Left ventricle myocardium inferior (tissue), 1 donor: ENCODE measurements at places on chromosomes 12 and 14.

GRCh38 chr12:70049596-70050360, 193.5 kb upstream of the CNOT2 start:
- no peak for DNase-seq
- no peak overlapping the region for H3K4me3 ChIP-seq
- H3K4me1 ChIP-seq, result peaks cover 8% of the 10 kb centered on the region
- no peaks in the 10 kb centered on the region for H3K27me3 ChIP-seq

DNA sequence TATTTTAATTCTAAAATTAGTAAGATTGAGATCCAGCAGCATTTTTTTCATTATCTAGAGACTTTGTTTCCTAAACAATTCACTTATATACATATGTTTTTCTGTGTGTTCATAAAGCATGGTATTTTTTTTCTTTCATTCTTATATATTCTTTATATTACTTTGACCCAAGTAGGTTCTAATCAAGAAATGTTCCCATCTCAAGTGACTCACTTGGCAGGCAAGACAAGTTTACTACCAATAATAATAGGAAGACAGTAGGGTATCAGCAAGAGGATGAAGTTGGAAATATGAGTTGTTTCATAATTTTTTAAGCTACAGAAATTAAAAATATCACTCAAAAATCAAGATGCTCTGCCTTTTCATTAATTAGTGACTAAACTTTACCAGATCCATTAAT, 613.4 kb upstream of the ATP2B1 start:
- H3K36me3 ChIP-seq, result no peaks in the 10 kb centered on the region
- H3K4me3 ChIP-seq, result no peak overlapping the region
- no peak overlapping the region for H3K27ac ChIP-seq

DNA sequence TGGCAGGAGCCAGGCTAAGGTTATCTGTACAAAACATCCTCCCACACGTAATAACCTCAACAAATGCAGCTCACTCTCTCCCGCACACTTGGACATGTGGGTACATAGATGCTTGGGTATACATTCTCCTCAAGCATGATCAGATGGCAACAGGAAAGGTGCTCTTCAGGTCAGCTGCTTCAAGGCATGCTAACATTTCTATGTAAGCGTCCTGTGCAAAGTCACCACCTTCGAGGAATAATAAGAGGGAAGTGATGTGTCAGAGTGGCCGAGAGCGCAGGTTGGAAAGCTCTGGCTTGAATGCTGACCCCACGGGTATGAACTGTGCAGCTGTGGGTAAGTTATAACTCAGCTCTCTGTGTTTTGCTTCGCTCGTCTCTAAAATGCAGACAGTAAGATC, 24.2 kb upstream of the SLC6A12 start:
- H3K27me3 ChIP-seq, result peaks cover 5% of the 10 kb centered on the region
- H3K27ac ChIP-seq, result no peak overlapping the region
- DNase-seq, result no peak
- no peak overlapping the region for H3K4me3 ChIP-seq
- H3K4me1 ChIP-seq, result no peaks in the 10 kb centered on the region

GRCh38 chr12:56338308-56339157, at the start of gene IL23A:
IL23A (plus strand) TSS chr12:56338884; CDS start chr12:56339045, 161 bp downstream.
- H3K4me3 ChIP-seq, result no peak within 1 kb of the TSS
- no peak for DNase-seq
- H3K27me3 ChIP-seq, result no peaks in the 10 kb centered on the region

- H3K4me3 ChIP-seq, result no peak overlapping the region
- no peak overlapping the region for H3K27ac ChIP-seq
- no peaks in the 10 kb centered on the region for H3K27me3 ChIP-seq
- no peak for DNase-seq
These were observed 15.0 kb upstream of the LTBP2 start for GRCh38 chr14:74627076-74627475.

DNA sequence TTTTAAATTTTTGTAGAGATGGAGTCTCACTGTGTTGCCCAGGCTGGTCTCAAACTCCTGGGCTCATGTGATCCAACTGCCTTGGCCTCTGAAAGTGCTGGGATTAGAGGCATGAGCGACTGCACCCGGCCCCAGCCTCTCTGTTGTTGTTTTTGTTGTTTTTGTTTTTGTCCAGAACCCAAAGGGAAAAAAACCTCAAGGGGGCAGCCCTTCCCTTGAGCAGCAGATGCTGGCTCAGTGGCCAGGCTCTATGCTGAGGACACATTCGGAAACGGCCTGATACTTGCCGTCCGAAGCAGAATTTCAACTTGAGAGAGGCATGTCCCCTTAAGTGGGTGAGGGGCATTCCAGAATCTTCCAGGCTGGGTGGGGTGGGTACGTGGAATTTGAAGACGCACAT, 6.7 kb downstream of the MVK start:
- H3K36me3 ChIP-seq, result peaks cover 88% of the 10 kb centered on the region
- no peak overlapping the region for H3K4me3 ChIP-seq
- H3K4me1 ChIP-seq, result no peaks in the 10 kb centered on the region
- no peaks in the 10 kb centered on the region for H3K27me3 ChIP-seq
- no peak overlapping the region for H3K27ac ChIP-seq

GRCh38 chr14:21852061-21852664, 178.5 kb upstream of the OR4E1 start:
- H3K27me3 ChIP-seq, result peaks cover 30% of the 10 kb centered on the region
- no peaks in the 10 kb centered on the region for H3K36me3 ChIP-seq
- no peak overlapping the region for H3K27ac ChIP-seq
- H3K4me1 ChIP-seq, result no peaks in the 10 kb centered on the region

DNA sequence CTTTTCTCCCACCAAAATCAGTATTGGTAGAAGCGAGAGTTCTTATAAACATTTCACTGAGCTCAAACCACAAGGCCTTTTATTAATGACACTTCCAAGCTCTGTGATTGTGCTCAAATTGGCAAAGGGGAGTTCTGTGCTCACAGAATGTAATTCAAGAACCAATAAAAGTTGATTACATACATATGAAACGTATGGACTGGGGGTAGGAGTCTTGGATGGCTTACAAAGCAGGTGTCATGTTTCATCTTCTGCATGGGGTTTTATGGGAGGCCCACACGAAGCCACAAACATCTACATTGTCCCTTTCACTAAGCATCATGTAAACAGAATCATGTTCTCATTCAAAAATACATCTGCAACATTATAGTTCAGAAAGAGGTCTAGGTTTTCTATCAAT, 828.3 kb downstream of the VRK1 start:
- DNase-seq, result no peak
- H3K36me3 ChIP-seq, result no peaks in the 10 kb centered on the region
- peaks cover 5% of the 10 kb centered on the region for H3K27me3 ChIP-seq
- H3K27ac ChIP-seq, result no peak overlapping the region
- H3K4me1 ChIP-seq, result no peaks in the 10 kb centered on the region

GRCh38 chr14:24984846-24985589, 64.9 kb downstream of the STXBP6 start:
- H3K27ac ChIP-seq, result peak overlapping the region; percentile 39
- peaks cover 50% of the 10 kb centered on the region for H3K4me1 ChIP-seq
- H3K27me3 ChIP-seq, result no peaks in the 10 kb centered on the region
- H3K36me3 ChIP-seq, result peaks cover 14% of the 10 kb centered on the region
- H3K4me3 ChIP-seq, result no peak overlapping the region
- DNase-seq, result no peak

DNA sequence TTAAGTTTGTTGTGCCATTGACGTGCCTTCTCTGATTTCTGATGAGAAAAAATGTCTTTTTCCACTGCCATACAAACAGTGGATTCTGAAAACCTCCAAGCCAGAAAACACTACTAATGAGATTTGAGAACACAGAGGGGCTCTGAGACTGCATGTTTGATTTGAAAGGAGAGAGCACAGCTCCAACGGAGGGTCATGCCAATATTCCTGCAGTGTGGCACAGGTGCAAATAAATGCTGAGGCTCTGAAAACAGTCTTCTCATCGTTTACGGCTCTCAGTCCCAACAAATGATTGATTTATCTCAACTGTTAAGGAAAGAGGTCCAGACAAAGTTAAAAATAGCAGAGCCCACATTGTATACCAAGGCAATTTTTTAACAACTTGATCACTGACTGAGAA, 128.7 kb downstream of the KCNH5 start:
- no peak for DNase-seq
- H3K27ac ChIP-seq, result no peak overlapping the region
- H3K27me3 ChIP-seq, result no peaks in the 10 kb centered on the region
- H3K36me3 ChIP-seq, result no peaks in the 10 kb centered on the region
- no peak overlapping the region for H3K4me3 ChIP-seq

DNA sequence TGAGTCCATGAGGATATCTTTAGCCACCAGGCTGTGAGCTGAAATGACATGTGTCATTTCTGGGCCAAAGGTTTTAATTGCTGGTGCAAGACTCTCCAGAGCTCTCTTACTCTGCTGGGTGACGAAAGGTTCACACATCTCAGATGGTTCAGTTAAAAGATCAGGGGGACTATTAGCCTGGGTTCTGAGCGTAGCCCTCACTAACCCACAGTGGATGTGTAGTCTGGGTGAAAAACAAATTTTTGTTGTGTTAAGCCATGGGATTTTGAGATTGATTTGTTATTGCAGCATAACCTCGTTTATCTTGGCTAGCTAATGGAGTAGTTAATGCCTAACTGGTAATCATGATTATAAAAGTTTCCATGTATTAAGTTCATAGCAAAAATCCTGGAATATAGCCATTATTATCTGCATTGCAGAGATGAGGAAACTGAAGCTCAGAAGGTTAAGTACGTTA, 251.5 kb downstream of the RMST start:
- no peaks in the 10 kb centered on the region for H3K4me1 ChIP-seq
- DNase-seq, result no peak
- H3K4me3 ChIP-seq, result no peak overlapping the region
- H3K36me3 ChIP-seq, result no peaks in the 10 kb centered on the region
- H3K27me3 ChIP-seq, result no peaks in the 10 kb centered on the region
- H3K27ac ChIP-seq, result no peak overlapping the region

DNA sequence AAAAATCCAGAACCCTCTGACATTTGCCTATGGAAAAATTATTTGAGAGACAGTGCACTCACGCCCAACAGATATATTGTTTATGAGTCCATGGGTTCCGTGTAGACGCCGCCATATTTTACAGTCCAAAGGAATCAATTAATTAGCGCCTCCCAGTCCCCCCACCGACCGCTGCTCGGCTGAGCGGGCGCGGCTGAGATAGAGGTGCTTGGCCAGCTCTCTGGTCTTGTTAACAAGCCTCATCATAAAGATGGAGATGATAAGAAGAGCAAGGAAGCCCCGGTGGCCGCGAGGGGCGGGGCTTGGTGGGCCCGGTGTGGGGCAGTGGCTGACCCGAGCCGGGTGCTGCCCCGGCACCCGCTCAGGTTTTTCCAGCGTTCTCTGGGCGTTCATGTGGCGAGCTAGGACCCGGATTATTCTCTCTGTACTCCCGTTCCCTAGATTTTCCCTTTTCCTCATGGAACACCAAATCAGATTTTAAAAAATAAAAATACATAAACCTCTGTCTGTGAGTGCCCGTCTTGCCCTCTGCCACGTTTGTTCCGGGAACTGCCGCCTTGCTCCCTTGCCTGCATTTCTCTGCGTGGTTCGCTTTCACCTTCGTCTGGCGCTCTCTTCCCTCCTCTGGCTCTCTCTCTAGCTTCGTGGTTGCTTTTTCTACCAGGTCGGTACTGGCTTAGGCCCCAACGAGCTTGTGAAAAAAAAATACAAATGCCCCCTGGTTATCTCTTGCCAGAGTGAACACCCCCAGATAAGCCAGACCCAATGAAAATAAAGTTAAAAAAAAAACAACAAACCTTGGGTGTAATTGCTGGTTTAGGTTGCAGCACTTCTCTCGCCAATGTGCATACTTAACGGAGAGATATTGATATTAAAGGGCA, 9.0 kb downstream of the HOXC12 start:
- no peak overlapping the region for H3K4me3 ChIP-seq
- DNase-seq, result no peak
- H3K27me3 ChIP-seq, result peaks cover 100% of the 10 kb centered on the region
- H3K36me3 ChIP-seq, result no peaks in the 10 kb centered on the region
- no peak overlapping the region for H3K27ac ChIP-seq
- H3K4me1 ChIP-seq, result peaks cover 22% of the 10 kb centered on the region

GRCh38 chr12:132646850-132647249, 28.3 kb downstream of the P2RX2 start:
- no peak for DNase-seq
- no peak overlapping the region for H3K4me3 ChIP-seq
- H3K27me3 ChIP-seq, result no peaks in the 10 kb centered on the region
- peaks cover 71% of the 10 kb centered on the region for H3K36me3 ChIP-seq
- H3K27ac ChIP-seq, result no peak overlapping the region

- H3K36me3 ChIP-seq, result no peaks in the 10 kb centered on the region
- DNase-seq, result no peak
- no peaks in the 10 kb centered on the region for H3K27me3 ChIP-seq
- no peaks in the 10 kb centered on the region for H3K4me1 ChIP-seq
- H3K27ac ChIP-seq, result no peak overlapping the region
These were observed 316.8 kb downstream of the SNAPC1 start for GRCh38 chr14:62079038-62079437.

DNA sequence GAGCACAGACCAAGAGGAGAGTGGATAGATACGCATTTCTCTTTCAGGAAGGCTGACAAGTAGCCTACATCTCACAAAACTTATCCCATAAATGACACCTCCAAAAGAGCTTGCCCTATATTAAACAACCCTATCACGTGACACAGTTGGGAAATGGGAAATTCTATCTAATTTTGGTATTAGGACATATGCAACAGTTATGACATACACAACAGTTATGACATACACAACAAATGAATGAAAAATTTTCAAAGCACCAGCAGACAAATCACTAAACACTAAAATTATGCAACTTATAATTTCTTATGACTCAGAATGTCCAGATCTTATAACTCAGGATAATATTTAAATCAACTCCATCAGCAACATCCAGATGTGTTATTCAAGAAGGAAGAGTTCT, 54.1 kb downstream of the DUSP16 start:
- peak overlapping the region; percentile 59 for H3K27ac ChIP-seq
- no peak for DNase-seq
- H3K4me1 ChIP-seq, result peaks cover 88% of the 10 kb centered on the region

- H3K4me3 ChIP-seq, result no peak overlapping the region
- DNase-seq, result no peak
- H3K4me1 ChIP-seq, result no peaks in the 10 kb centered on the region
- no peaks in the 10 kb centered on the region for H3K27me3 ChIP-seq
- no peaks in the 10 kb centered on the region for H3K36me3 ChIP-seq
- no peak overlapping the region for H3K27ac ChIP-seq
These were observed 486.2 kb downstream of the DIO2 start for GRCh38 chr14:79724934-79725717.

- no peaks in the 10 kb centered on the region for H3K4me1 ChIP-seq
- no peak for DNase-seq
- no peak overlapping the region for H3K4me3 ChIP-seq
- no peaks in the 10 kb centered on the region for H3K36me3 ChIP-seq
- H3K27ac ChIP-seq, result no peak overlapping the region
These were observed 95.0 kb downstream of the LMNTD1 start for GRCh38 chr12:25458047-25458552.

DNA sequence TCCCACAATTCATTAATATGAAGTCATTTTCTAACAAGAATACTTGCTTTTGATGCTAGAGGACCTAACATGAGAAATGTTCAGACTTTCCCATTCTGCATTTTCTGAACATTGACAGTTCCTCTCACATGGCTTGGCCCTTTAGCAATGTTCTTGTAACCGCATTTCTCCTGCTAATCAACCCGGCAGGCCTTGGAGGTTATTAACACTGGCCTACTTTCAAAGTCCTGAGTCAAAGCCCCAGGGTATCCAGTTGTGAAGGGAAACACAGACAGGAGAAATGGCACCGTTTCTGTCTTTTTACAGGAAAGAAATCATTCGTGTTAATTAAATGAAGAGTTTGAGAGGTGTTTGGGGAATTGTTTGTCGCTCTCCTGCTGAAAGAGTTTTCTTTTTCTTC, 446.5 kb upstream of the MIS18BP1 start:
- no peaks in the 10 kb centered on the region for H3K36me3 ChIP-seq
- H3K27ac ChIP-seq, result no peak overlapping the region
- H3K4me1 ChIP-seq, result peaks cover 13% of the 10 kb centered on the region
- no peaks in the 10 kb centered on the region for H3K27me3 ChIP-seq
- no peak for DNase-seq
- H3K4me3 ChIP-seq, result no peak overlapping the region

GRCh38 chr12:51439330-51439729, 14.7 kb downstream of the SLC4A8 start:
- peaks cover 21% of the 10 kb centered on the region for H3K27me3 ChIP-seq
- no peak overlapping the region for H3K27ac ChIP-seq
- no peaks in the 10 kb centered on the region for H3K4me1 ChIP-seq
- no peak overlapping the region for H3K4me3 ChIP-seq
